ENCODE measurements at places on chromosomes 6 and 20.

- DNase-seq: no peak
Observed at GRCh38 chr20:46113113-46113470, 5.0 kb upstream of the CD40 start.

- no peak for DNase-seq
Observed at GRCh38 chr6:138030872-138031271, 76.3 kb downstream of the PERP start.

DNA sequence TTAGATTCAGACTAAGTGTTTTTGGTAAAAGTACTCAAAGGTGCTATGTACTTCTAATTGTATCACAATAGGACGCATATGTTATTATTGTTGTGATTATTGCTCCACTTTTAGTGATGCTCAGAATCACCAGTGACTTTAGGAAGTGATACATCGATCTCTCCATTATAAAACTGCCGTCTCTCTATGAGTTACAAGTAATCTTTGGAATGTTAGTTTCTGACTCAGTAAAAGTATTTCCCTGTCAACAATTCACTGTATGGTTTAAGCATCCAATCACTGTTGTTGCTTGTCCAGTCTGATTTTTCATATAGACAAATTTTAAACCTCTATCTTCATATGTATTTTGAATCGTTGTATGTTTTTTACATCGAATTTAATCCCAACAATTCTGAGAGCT lies 9.4 kb downstream of the DCBLD1 start:
- no peak for DNase-seq

GRCh38 chr6:135475292-135475886 lies 22.2 kb downstream of the AHI1 start:
- DNase-seq: no peak

- peak; percentile 88 for DNase-seq
Observed at GRCh38 chr6:127420556-127420955, 38.6 kb downstream of the KIAA0408 start.

DNA sequence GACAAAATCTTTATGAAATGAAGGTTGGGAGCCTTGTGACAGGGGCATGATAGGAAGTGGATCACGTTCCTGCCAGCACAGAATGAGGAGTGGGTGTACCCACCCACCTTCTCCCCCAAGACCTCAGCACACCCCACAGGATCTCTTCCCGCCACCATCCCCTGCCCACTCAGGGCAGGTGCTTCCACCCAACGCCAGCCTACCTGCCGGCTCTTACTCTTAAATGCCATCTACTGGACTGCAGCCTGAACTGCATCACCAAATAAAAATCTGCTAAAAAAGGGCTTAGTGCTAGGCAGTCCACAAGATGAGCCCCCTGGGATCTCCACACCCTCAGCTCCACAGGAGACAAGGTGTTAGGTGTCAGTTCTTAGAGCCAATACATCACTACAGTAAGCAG lies 20.6 kb downstream of the DTNBP1 start:
- no peak for DNase-seq

- no peak for DNase-seq
Observed at GRCh38 chr6:169862043-169862891, 110.8 kb downstream of the ERMARD start.

GRCh38 chr6:45900808-45901752 lies 114.6 kb downstream of the CLIC5 start:
- DNase-seq: no peak

- peak; percentile 86 for DNase-seq
Observed at GRCh38 chr6:33856655-33857054, 52.9 kb upstream of the MLN start.

- no peak for DNase-seq
Observed at GRCh38 chr6:157640746-157641451, 182.1 kb upstream of the SNX9 start.

- DNase-seq: no peak
Observed at GRCh38 chr6:79993012-79993910, 11.2 kb upstream of the TTK start.

- DNase-seq: no peak
Observed at GRCh38 chr6:25166955-25167748, 112.0 kb upstream of the CARMIL1 start.

- no peak for DNase-seq
Observed at GRCh38 chr6:121897337-121897760, 461.9 kb downstream of the GJA1 start.

- no peak for DNase-seq
Observed at GRCh38 chr6:125586074-125586473, 163.4 kb upstream of the HEY2 start.

Data from activated effector memory CD4-positive, alpha-beta T cell treated with anti-CD3 and anti-CD28 coated beads, Interleukin-2, amount 50 U/mL, for 16 hours (primary cell).